ENCODE measurements at places on chromosomes 7 and 10.
A peak's percentile ranks its signal among the peaks of the same experiment; 100 is the strongest.

- no peak overlapping the region for H3K4me3 ChIP-seq
- peaks cover 21% of the 10 kb centered on the region for H3K4me1 ChIP-seq
- no peak for DNase-seq
These were observed 107.5 kb downstream of the GRB10 start for GRCh38 chr7:50674896-50675835.

- H3K36me3 ChIP-seq: no peaks in the 10 kb centered on the region
- H3K4me1 ChIP-seq: no peaks in the 10 kb centered on the region
- H3K27ac ChIP-seq: no peak overlapping the region
- DNase-seq: no peak
- H3K4me3 ChIP-seq: no peak overlapping the region
These were observed 195.0 kb downstream of the MTERF1 start for GRCh38 chr7:91685544-91685943.

DNA sequence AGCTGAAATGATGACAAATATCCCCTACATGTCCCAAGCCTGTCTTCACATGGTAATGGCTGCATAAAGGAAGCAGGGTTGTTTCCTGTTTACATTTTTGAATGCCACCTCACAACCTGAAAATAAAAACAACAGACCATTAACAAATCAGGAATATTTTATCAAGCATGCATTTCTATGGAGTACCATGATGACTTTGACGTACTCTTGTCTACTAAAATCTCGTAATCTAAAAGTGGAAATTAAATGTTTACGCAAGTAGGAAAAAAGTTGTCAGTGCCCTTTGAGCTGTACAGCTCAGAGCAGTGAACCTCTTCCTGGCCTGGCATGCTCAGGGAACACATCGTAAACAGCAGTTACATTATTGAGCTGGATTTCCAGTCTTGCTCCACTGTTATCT, 194.1 kb downstream of the INHBA start:
- H3K36me3 ChIP-seq: no peaks in the 10 kb centered on the region
- no peak overlapping the region for H3K4me3 ChIP-seq
- no peaks in the 10 kb centered on the region for H3K4me1 ChIP-seq
- peaks cover 3% of the 10 kb centered on the region for H3K27me3 ChIP-seq
- H3K27ac ChIP-seq: no peak overlapping the region

GRCh38 chr10:70234668-70235447, 1.6 kb upstream of the PPA1 start:
- H3K4me1 ChIP-seq: no peaks in the 10 kb centered on the region
- DNase-seq: peak; percentile 69
- H3K4me3 ChIP-seq: no peak overlapping the region
- peaks cover 6% of the 10 kb centered on the region for H3K36me3 ChIP-seq

DNA sequence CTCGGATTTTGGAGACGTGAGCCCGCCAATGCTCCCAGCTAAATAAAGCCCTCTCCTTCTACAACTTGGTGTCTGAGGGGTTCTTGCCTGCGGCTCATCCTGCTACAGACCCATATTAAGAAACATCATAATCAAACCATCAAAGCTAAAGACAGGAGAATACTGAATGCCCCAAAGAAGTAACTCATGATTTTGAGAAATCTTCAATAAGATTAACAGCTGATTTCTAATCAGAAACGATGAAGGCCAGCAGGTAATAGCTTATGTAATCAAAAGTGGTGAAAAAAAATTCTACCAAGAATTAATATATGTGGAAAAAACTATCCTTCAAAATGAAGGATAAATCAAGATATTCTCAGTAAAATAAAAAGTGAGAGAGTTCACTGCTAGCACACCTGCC, 130.3 kb downstream of the DNAJC1 start:
- no peaks in the 10 kb centered on the region for H3K27me3 ChIP-seq
- no peaks in the 10 kb centered on the region for H3K4me1 ChIP-seq
- no peak overlapping the region for H3K4me3 ChIP-seq
- peaks cover 3% of the 10 kb centered on the region for H3K36me3 ChIP-seq
- no peak for DNase-seq

DNA sequence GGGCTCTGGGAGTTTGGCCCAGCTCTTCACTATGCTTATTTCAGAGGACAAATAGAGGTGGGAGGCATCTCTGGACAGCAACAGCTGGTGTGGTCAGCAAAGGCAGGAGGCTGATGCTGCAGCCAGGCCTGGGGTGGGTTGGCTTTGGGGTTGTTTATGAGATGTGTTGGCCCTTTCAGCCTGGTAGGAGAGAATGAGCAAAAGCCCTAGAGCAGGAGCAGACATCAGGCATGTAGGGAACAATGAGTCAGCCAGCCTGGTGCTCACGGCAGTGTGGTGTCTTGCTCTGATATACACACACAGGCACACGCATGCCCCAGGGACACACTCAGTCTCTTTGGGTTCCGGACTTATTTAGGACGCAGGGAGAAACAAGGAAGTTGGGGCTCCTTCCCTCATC, 157.1 kb downstream of the PRKCQ start:
- peak; percentile 88 for DNase-seq
- no peak overlapping the region for H3K27ac ChIP-seq
- H3K4me3 ChIP-seq: no peak overlapping the region
- no peaks in the 10 kb centered on the region for H3K36me3 ChIP-seq
- no peaks in the 10 kb centered on the region for H3K4me1 ChIP-seq
- H3K27me3 ChIP-seq: peaks cover 5% of the 10 kb centered on the region

GRCh38 chr7:2637505-2638223, 5.9 kb downstream of the TTYH3 start:
- DNase-seq: no peak
- H3K27me3 ChIP-seq: no peaks in the 10 kb centered on the region
- H3K4me3 ChIP-seq: no peak overlapping the region
- H3K36me3 ChIP-seq: peaks cover 4% of the 10 kb centered on the region
- peak overlapping the region; percentile 99 for H3K27ac ChIP-seq

GRCh38 chr10:108439397-108439796, 1274.9 kb upstream of the SORCS1 start:
- H3K4me1 ChIP-seq: no peaks in the 10 kb centered on the region
- no peaks in the 10 kb centered on the region for H3K36me3 ChIP-seq
- H3K27me3 ChIP-seq: no peaks in the 10 kb centered on the region
- H3K27ac ChIP-seq: no peak overlapping the region

DNA sequence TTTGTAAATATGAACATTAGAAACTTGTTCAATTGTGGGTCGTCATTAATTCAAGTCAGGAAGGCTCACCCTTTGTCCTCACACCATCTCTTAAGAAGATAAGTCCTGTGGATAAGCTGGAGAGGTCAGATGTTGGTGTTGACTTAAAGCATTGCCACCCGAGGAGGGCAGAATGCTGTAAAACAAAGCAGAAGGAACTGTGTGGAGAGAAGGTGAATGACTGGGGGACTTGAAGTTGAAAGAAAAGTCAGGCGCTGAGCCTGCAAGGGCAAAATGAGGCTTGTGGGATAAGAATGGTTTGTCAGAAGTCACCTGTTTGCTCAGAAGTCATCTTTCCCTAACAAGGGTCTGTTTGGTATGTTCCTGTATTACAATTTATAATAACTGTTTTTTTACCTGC, 9.1 kb downstream of the RPA3 start:
- DNase-seq: no peak
- H3K36me3 ChIP-seq: no peaks in the 10 kb centered on the region
- no peak overlapping the region for H3K27ac ChIP-seq
- H3K4me1 ChIP-seq: no peaks in the 10 kb centered on the region

DNA sequence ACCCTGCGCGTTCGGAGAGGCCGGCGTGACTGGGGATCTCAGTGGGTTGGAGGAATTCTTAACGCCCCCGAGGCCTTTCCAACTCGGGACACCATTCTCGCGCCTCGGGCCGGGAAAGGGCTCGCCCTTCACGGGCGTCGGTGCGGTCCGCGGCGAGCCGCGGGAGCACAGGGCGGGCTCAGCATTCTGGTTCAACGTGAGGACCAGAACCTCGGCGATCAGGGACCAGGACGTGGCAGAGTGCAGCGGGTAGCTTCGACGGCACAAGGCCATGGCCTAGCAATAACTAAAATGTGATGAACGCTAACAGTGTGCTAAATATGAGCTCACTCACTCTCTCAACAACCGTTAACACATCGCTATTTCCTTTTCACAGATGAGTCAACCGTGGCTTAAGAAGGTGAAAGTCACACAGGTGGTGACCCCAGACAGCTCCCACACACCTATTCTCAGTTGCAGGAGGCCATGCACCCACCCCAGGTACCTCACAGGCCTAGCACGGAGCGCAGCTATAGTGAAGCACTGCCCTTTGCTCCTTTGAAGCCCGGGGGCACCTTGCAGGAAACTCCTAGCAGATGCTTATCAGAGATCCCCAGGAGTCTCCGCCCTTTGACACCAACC, 4.5 kb upstream of the EMX2 start:
- H3K4me1 ChIP-seq: peaks cover 31% of the 10 kb centered on the region
- H3K36me3 ChIP-seq: no peaks in the 10 kb centered on the region
- peak overlapping the region; percentile 68 for H3K4me3 ChIP-seq
- H3K27ac ChIP-seq: no peak overlapping the region

- H3K27ac ChIP-seq: no peak overlapping the region
- no peaks in the 10 kb centered on the region for H3K4me1 ChIP-seq
- no peak for DNase-seq
These were observed 76.0 kb downstream of the AASS start for GRCh38 chr7:122068046-122068445.

GRCh38 chr10:88154596-88155250, 291.3 kb downstream of the PTEN start:
- no peaks in the 10 kb centered on the region for H3K36me3 ChIP-seq
- H3K27me3 ChIP-seq: no peaks in the 10 kb centered on the region
- peaks cover 7% of the 10 kb centered on the region for H3K4me1 ChIP-seq

DNA sequence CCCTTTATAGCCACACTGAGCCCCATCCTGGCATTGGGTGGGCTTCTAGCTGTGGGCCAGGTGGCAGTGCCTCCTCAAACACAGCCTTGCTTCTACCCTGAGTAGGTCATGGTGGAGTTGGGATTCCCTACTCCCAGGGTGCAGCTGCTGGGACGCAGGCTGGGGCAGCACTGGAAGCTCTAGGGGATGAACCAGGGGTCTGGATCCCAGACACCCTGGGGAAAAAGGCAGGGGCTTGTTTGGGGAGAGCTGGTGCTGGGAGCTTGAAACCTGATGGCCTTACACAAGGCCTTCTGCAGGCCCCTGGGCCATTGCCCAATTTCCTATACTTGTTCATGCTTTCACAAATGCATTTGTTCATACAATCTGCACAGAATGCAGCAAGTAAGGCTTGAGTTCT, 103.7 kb upstream of the CTBP2 start:
- no peaks in the 10 kb centered on the region for H3K27me3 ChIP-seq
- H3K36me3 ChIP-seq: no peaks in the 10 kb centered on the region
- no peak overlapping the region for H3K27ac ChIP-seq
- H3K4me1 ChIP-seq: peaks cover 3% of the 10 kb centered on the region

Measured in mesenchymal stem cell (in vitro differentiated cells and primary cell).